Fibroblast of skin of right biceps (primary cell): ENCODE measurements at places on chromosomes 2 and 18.
A peak's percentile ranks its signal among the peaks of the same experiment; 100 is the strongest.

DNA sequence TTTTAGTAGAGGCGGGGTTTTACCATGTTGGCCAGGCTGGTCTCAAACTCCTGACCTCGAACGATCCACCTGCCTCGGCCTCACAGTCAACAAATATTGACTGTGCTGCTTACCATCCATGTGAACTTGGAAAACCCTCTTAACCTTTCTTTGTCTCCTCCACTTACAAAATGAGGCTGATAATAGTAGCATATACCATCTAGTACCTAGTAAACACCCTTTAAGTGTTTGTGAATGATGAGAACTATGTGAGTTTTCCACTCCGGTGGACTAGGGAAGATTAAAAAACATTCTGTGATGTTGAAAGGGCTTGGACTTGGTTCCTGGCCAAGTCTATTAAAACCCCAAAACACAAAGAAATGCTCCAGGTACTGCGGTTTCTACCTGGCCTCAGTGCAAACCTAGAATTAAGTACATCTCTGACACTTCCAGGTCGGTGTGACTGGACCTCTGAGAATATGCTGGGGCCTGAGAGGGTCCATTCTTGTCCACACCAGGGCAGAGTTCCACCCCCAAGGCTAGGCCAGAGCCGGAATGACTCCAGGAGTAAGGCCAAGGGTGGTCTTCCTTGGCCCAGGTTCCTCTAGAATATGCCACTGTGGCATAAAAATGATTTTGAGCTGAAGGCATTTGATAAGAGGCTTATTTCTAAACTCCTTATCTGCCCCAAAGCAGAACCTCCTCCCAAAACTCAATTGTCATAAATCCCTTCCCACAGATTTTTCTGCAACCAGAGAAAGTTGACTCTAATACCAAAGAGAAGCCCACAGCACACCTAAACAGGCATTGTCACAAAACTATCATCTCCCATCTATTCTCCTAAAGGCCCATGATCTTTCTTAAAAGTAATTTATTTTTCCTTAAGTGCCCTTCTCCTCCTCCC, 217.5 kb downstream of the TGIF1 start:
- DNase-seq: no peak

DNA sequence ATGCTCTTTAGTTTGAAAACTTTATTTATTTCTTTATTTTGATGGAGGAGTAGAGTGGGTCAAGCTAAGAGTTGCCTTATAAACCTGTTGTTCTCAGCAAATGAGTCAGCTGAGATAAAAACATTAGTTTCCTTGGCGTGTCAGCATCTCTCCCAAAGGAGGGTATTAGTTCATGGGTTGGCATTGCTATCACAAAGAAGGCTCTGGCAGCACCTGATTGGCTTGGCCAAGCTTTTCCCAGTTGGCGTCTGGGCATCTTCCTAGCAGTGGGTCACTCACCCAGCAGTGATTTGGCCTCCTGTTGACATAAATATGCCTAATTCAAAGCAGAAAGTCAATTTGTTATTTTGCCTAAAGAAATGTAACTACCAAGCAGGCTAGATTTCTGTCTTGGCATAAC, 200.7 kb upstream of the TNP1 start:
- no peak for DNase-seq

DNA sequence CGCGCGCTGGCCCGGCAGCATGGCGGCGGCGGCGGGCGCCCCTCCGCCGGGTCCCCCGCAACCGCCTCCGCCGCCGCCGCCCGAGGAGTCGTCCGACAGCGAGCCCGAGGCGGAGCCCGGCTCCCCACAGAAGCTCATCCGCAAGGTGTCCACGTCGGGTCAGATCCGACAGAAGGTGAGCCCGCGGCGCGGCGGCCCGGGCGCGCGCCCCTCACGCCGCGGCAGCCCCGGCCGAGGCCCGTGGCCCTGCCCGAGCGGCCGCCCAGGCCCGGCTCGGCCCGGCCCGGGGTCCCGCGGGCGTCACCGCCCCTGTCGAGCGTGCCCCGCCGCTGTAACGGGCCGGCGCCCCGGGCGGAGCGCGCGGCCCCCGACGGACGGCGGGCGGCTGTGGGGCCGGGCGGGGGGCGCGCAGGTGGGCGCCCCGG, 218 bp downstream of the DGKD start:
- DNase-seq: no peak

GRCh38 chr2:9844036-9844483, 786 bp downstream of the TAF1B start:
- peak; percentile 61 for DNase-seq

- peak; percentile 42 for DNase-seq
These were observed 633.2 kb upstream of the PKDCC start for GRCh38 chr2:41414486-41415230.

- DNase-seq: no peak
These were observed 42.8 kb downstream of the STK25 start for GRCh38 chr2:241465543-241465942.

GRCh38 chr2:25483607-25484266, 142.0 kb upstream of the DNMT3A start:
- no peak for DNase-seq

DNA sequence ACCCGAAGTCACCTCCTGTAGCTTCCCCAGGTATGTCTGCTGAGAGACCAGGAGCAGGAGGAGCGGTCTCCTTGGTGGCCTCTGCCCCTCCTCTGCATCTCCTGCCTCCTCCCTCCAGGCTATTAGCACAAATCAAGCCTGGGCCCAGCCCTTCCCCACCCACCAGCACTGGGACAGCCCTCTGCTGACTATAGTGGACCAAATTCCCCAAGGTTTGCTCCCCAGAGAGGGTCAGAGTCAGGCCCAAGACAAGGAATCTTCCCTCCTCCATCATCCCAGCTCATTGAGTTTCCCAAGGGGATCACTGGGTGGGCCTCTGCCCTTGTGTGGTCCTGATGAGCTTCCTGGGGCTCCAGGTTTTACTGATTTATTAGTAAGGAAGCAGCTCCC, 62.1 kb downstream of the EMILIN2 start:
- DNase-seq: no peak

GRCh38 chr2:145258903-145259579, 739.1 kb upstream of the ZEB2 start:
- peak; percentile 15 for DNase-seq
